Activated CD4-positive, alpha-beta T cell treated with anti-CD3 and anti-CD28 coated beads, Interleukin-2, amount 10 ng/mL, durations not matched to agents 24 days and 14 days (primary cell): ENCODE measurements at places on chromosomes 3 and 15.

DNA sequence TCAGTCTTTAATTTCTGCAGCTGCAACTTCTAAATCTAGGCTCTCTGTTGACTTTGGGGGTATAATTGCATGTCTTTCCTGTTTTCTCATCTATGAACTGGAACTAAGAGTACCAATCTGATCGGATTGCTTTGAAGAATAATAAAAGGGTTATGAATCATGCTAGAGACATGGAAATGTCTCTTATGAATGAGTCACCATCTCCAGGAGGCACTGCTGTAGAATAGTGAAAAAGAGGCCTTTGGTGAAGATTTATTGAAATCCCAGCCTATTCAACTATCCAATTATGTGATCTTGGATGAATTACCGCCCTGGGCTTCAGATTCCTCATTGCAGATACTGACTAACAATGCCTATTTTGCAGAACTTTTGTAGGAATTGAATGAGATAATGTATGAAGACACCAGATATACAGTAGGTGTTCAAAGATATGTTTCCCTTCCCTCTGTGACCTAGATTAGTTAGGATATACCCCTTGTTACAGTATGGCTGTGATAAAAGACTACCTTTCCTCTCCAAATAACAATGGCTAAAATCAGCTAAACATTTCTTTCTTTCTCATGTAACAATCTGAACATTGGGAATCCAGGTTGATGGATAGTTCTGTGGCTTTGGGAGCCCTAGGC, 11.5 kb upstream of the CMTM8 start:
- DNase-seq, result no peak

GRCh38 chr3:43410592-43410991, 124.3 kb downstream of the SNRK start:
- DNase-seq, result no peak

DNA sequence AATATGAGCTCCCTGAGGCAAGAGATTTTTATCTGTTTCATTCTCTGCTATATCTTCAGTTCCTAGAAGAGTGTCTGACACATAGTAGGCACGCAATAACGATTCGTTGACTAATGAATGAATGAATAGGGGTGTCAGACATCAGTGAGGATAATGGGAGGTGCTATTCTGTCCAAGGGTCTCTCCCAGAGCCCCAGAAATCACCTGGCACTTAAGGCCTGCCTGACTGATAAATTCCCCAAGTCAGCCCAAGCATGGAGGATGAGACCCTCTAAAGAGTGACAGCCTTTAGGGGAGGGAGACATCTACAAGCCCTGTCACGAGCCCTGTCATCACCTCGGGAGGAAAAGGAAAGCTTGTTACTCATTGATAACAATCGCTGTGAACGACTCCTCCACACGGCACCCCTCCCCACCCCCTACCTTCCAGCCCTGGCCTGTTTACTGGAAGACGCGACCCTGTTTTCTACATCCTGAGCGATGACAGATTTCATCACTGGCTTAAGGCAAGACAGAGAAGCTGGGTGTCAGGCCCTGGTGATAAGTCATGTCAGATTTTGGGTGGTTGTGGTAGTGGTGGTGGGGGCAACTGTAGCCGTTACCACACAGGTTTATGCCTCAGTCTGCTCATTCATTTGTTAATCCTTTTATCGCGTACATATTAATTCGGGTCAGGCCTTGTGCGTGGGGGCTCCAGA, 23.1 kb downstream of the BHLHE40 start:
- DNase-seq, result peak; percentile 86

DNA sequence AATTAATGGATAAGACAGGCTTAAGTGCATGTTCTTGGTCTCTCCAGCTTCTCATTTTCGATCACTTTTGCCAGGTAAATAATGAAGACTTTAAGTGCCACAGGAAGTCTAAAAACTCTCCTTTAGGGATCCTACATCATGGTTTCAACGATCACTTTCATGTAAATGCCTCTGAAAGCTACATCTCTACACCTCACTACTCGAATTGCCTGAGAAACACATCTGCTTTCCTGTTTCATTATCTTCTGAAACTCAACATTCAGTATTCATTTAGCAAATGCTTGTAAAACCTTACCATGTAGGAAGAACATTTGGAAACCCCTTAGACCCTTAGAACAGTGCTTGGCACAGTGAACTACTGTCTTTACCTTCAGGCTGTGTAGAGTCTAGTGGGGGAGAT, 16.2 kb downstream of the THAP10 start:
- DNase-seq, result peak; percentile 26

DNA sequence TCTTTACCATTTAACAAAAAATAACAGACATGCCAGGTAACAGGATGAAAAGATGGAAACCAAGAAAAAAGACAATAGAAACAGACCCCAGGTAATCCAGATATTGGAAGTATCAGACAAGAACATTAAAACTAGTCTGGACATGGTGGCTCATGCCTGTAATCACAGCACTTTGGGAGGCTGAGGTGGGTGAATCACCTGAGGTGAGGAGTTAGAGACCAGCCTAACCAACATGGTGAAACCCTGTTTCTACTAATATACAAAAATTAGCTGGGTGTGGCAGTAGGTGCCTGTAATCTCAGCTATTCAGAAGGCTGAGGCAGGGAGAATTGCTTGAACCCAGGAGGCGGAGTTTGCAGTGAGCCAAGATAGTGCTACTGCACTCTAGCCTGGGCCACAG, 40.6 kb downstream of the ACAD9 start:
- no peak for DNase-seq

- DNase-seq, result no peak
Measured at GRCh38 chr15:68310804-68311463, 33.4 kb downstream of the FEM1B start.

DNA sequence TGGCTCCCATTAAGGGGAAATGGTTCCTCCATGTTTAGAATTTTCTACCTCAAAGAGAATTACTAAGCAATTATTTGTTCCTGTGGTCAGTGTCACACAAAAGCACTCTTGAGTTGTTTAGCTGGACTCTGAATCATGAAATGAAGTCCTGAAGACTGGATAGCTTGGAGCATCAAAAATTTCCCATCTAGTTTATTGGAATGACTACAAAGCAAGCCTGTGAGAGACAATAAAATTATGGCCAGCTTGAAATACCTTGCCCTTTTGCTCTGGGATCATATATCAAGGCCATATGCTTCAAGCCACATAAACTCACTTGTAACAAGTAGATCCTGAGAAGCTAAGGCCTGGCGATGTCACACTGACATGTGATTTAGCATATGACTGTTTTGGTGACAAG, 292.3 kb downstream of the TIGIT start:
- DNase-seq, result no peak

DNA sequence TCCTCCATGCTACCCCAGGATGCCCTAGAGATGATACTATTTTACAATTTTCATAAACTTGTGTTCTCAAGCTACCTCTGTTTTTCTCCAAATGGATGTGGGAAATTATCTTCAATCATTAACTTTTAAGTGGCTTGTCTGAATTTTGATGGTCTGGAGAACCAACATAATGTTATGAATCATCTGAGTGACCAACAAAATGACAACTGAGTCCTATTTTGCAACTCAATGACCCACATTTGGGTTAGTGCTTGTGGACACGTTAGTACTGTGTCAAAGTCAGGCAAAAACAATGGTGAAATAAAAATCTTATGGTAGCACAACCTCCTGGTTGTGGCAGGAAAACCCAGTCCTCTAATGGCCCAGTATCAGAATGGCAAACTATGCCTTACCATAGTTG, 352.4 kb upstream of the ZNF385D start:
- DNase-seq, result no peak

- no peak for DNase-seq
Measured at GRCh38 chr3:110343945-110344344, 727.7 kb upstream of the NECTIN3 start.

- DNase-seq, result peak; percentile 71
Measured at GRCh38 chr15:81286621-81287121, 37.3 kb downstream of the STARD5 start.

DNA sequence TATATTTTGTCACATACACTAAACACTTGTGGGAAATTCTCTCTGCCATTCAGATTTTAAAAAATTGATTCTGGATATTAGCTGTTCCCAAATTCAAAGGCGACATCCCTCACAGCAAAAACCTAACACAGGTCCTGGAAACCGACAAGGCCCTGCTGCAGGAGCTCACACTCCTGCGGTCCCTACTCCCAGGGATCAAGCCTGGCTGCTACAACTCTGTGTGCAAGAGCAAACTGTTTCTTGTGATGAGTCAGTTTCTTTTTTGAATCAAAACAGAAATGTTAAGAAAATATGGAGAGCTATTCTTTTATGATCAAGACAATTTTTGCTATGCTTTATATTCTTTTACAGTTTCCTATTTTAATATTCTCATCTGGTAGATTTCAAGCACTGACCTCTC, 51.0 kb upstream of the TJP1 start:
- no peak for DNase-seq

DNA sequence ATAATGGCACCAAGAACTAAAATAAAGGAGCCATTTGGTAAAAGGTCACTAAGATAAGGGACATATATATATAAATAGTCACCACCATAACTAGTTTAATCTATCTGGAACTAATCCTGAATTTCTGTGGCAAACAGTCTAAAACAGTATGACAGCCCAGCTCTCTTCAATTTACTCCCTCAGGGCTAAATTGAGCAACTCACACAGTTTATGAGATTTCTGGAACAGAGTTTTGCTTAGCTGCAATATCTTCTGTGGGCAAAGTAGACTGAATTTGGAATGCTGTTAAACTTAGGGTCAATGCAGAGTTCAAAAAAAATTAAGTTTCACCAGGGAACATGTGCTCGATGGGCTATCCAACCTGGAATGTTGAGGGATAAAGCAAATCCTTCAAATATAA, 70.1 kb upstream of the VEPH1 start:
- DNase-seq, result no peak

DNA sequence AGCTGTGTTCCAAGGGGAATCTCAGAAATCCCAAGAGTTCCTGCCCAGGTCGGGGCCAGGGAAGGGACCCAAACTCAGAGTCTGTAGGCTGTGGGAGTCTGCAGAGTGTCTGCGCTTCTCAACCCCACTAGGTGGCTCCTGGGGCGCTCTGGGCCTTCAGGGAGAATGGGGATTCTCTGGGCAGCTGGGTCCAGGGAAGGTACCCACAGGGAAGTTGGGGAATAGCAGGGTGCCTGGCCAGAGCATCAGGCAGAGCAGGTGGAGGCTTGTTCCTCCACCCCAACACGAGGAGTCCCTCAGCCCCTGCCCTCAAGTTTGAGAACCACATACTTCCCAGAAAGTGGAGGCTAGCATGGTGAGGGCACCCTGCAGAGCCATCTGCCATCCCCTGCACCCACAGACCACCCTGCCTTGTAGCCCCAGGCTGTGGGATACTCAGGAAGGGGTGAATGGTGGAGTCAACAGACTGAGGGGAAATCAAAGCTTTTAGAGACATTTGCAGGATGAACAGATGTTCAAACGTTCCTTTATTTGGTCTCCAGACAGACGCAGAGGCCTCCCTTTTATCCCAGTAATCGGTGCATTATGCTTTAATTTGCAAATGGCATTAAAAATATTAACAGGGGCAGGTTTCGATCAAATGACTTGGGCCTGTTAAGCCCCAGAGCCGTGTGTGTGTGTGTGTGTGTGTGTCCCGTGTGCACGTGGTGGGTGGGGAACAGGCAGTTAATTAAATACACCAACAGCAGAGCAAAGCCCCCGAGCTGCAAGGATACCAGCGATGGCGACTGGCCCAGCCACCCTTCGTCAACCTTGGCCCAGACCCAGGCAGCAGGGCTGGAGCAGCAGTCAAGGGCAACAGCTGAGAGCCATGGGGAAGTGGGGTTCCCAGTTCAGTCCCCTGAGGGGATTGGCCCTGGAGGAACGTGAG, 57.7 kb downstream of the DNAJB8 start:
- no peak for DNase-seq

- DNase-seq, result no peak
Measured at GRCh38 chr3:161423911-161424522, 52.7 kb upstream of the SPTSSB start.

DNA sequence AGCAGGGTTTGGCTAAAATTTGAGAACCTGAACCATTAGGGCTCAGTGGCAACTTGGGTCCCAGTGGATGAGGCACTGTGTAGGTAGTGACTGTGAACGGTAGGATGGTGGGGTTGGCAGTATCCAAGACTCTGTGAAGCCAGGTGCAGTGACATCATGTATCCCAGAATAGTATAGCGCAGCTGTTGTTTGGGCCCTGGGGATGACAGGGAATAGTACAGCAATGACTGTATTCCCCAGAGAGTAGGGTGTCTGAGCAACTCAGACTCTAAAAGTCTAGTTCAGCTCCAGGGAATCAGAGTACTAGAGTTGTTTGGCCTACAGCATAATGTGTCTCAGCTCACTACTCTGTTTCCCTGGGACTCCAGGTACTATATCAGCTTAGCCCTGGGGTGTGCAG, 20.7 kb upstream of the PPP2R3A start:
- no peak for DNase-seq

DNA sequence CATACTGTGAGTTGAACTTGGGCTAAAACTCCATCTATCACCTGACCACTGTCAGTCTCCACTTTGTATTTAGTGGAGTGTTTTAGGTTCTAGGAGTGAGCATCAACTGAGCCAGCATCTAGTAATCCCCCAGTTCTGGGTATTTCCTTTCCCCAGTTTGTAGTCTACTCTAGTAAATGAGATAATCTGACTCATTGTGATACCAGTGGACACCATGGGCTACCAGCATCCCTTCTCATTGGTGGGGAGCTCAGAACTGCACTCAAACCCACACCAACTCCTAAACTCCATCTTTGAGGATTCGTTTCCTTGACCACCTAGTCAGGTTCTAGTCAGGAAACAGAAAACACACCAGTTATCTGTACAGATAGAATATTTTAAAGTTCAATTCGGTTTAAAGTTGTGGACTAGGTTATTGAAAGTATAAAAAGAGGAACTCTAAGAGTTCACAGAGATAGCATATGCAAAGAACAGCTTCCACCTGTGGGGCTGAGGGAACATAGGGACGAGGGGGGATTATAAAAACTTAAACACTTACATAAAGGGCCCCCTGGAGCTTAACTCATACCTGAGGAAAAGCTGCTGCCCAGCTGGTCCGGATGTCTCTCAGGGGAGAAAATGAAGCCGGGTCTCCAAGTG, 36.0 kb downstream of the LEO1 start:
- no peak for DNase-seq
